ENCODE measurements at places on chromosomes 5 and 9. TPM values are rescaled to one million over a fixed set of nuclear protein-coding genes. Genes with fewer than 3 reads are reported as not detected.

The GABRG2 gene
- polyA plus RNA-seq: 60.8 TPM

The FBP2 gene
- polyA plus RNA-seq: not detected

The SYNPO gene
- polyA plus RNA-seq: 17.4 TPM

The DOCK8 gene
- 12.2 TPM for polyA plus RNA-seq

The GCNT4 gene
- 0.66 TPM for polyA plus RNA-seq

Data from spinal cord (tissue), 10 donors.